Dermis microvascular lymphatic vessel endothelial cell (primary cell): ENCODE measurements at places on chromosomes 13 and 19. TPM values are rescaled to one million over a fixed set of nuclear protein-coding genes. Genes with fewer than 3 reads are reported as not detected.
A peak's percentile ranks its signal among the peaks of the same experiment; 100 is the strongest.

DNA sequence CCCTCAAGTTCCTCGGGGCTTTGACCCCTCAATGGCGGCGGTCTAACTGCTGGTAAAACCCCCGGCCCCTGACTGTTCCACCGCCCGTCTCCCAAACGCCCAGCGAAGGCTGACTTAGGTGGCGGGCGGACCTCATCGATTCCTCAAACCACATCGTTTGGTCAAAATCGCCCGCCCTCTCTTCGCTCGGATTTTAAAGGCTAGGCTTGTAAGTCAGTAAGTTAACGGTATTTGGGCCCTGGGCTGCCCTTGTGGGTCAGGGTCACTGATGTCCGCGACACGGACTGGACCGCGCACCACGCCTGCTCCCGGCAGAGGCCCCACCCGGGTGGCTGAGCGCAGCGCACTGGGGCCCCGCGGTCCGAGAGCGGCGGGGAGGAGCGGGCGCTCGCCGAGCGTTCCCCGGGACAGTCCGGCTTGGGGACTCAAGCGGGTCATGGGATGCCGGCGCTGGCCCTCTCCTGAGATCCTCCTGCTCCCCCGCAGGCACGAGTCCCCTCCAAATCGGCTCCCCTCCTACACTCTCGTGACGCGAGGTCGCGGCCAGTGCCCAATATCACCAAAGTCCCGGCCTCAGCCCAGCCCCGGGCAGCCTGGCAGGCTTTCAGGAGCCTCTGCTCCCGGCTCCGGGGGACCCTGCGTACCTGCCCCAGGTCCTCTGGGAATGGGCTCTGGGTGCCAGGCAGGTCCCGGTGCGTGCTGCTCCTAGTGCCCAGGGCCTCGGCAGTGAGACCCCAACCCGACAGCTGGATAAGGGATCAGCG, 1.0 kb downstream of the FLT1 start:
- DNase-seq: peak; percentile 35

DNA sequence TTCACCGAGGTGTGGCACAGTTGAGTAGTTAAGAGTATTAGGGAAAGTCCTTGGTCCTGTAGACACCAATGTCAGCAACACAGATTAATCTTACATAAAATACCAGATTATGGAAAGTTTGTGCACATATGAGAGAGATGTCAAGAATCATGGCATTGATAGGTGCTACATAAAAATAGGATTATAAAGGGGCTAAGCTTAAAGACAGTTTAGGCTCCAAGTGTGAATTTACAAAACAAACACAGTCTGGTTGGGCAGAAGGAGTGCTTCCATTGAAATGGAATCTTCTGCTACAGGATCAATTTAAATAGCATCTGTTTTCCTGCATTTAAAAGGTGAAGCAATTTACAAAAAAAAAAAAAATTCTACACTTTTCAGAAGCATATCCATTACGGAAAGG, 292.9 kb downstream of the DNAJC15 start:
- DNase-seq: no peak

DNA sequence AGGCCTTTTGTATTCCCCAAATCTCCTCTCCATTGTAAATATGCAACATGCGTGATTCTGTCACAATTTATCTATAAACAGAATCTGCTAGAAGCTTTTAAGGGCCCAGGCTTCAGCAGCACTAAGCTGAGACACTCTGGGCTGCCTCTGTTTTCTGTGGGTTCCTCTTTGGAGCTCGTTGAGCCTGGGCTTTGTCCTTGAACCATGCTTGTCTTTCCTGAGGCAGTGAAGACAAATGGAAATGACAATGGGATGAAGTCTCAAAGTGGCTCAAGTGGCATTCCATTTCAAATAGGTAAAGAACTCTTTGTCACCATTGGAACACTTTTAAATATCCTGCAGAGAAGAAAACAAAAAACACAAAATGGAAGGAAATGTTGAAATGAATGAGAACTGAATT, 40.3 kb downstream of the RASL11A start:
- DNase-seq: no peak

DNA sequence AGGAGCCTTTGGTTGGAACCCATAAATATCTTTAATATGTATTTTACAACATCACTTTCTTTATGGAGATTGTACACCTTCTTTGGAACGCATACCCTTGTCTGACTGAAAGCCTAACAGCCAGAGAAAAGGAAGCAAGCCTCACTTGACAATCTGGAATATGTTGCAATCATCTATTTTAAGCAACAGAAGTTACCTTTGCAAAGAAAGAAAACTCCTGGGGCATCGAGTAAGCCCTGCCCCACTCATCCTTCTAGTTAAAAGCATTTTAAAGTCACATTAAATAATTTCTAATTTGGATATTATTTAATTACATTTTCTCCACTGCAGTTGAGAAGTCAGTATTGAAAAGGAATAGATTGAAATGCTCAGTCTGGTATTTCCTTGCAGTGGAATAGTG, 542.7 kb downstream of the MYO16 start:
- no peak for DNase-seq

DNA sequence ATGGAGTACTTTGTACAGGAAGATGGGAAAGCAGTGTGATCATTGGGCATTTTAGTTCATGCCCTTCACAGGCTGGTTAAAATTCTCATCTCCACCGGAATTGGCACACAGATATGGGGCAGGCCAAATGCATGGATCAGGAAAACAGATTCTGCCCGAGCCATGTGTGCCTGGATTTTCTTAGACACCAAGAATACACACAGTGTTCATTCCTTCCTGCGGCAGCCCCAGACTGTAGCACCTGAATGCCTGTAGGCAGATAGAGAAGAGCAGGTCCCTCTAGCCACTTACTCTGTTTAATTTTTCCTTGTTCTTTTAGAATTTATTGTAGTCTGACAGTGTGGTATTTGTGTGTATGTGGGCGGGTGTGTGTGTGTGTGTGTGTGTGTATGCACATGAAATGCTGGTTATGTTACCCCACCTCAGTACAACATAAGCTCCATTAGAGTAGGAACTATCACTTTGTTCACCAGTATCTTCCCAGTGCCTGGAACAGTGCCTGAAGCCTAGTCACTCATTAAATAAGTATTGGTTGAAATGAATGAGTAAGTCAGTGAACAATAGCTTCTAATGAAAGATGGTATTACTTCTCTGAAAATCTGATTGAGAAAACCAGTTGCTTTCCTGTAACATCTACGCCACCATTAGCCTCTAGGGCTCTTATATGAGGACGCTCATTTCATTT, 41.7 kb downstream of the FRY start:
- DNase-seq: no peak

P2RY11 gene
- 1.5 and 2.4 TPM in 2 replicates for total RNA-seq

KLK12 gene
- not detected in 2 replicates for total RNA-seq

FGF21 gene
- total RNA-seq: not detected in 2 replicates

ZNF829 gene
- 1.3 and 1.6 TPM in 2 replicates for total RNA-seq
